Activated T-helper 1 cell treated with Interleukin-2 at 50 U/mL for 16 hours (primary cell): ENCODE measurements at places on chromosomes 1 and 21.

DNA sequence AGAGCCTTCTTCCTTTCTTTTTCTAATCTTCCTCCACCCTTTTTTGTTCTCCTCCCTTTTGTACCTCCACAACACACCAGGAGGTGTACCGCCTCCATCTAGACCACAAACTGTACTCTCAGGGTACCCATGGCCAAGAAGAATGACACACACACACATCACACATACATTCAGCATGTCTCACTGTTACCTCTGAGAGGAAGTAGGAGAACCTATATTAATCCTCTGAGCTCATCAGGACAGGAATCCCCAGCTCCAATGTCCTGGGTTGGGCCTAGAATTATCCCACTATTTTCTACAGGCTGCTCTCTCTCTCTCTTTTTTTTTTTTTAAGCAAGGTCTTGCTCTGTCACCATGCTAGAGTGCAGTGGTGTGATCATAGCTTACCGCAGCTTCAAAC lies 36.7 kb downstream of the ATP2B4 start:
- no peak for DNase-seq

DNA sequence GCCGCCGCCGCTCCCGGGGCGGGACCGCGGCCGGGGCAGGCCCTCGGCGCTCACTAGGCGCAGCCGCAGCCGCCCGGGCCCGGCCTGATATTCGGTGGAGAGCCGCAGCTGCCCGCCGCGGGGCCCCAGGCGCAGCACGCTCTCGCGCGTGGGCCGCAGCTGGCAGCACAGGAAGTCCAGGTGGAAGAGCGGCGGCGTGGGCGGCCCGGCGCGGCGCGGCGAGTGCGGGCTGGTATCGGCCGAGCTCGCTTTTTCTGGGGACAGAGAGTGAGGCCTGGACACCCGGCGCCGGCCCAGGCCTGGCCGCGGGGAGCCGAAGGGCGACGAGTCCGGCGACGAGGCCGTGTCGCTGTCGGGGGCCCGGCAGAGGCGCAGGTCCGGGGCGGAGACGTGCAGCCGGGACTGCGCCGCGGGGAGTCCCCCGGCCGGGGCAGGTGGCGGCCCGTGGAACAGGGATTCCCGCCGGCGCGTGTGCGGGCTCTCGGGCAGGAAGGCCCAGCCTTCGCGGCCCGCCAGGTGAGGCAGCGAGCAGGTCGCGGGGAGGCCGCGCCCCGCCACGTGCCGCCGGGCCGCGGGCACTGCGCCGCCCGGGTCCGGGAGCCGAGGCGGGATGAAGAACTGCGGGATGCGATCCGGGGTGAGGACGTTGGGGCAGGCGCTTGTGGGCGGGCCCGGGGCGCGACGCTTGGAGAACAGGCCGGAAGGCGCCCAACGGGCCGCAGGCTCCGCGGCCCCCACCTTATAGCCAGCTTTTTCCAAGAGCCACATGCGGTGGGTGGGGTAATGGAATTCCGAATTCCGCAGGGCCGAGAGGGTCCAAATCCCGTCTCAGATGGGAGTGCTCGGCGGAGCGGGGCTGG lies 1.2 kb downstream of the C2CD4D start:
- no peak for DNase-seq

GRCh38 chr1:3925256-3925655 lies 25.2 kb upstream of the C1orf174 start:
- DNase-seq: no peak

- no peak for DNase-seq
Observed at GRCh38 chr21:43923391-43923790, 58.4 kb downstream of the AGPAT3 start.

GRCh38 chr1:227429447-227430359 lies 111.4 kb upstream of the CDC42BPA start:
- DNase-seq: no peak

DNA sequence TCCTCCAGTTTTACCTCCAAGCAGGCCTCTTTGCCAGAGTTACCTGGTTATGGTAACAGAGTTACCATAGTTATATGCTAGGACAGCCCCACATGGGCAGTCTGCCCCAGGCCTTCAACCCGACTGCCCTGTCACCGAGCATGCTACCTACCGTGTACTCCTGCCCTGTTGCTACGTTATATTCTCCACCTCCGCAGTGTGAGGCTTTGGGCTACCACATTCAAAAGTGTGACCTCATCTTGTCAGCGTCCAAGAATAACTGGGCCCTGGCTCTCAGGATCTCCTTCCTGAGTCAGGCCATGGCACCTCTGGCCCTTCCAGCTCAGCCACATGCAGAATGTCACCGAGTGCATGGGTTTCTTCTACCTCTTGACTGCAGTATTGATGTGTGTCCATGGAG lies 8.9 kb downstream of the MAPKAPK2 start:
- no peak for DNase-seq

DNA sequence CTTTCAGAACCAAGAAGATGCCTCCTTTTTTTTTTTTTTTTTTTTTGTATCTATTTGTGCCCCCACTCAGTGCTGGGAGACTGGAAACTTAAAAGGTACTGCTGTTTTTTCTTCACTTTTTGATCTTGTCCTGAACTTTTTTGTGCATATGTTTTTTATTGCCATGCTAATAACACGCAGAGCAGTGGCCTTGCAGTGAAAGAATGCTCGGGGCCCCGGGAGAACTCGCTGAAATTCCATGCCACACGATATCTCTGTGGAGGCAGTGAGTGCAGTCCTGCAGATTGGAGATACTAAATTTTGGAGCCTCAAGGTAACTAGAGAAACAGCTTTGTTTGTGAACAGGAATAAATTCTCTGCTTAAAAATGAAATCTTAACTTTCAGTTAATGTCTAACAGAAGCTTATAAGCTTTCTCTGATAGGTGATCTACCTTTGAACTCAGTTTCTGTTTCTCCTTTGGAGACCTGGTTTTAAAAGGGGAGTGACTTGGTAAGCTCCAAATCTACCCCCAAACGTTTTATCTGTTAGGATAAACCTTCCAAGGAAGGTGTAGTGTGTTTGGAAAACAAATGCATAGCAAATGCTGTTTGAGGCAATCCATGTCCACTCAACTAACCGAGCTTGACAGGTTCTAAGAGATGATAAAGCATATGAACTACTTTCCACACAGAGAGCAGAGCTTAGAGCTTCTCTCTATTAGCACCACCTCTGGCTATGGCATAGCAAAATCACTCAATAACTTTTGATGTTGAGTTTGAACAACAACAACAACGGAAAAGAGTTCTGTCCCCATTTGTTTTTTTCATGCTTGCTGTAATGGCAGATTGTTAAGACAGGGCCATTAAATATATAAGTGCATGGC lies 113.7 kb upstream of the PLXNA2 start:
- DNase-seq: no peak

GRCh38 chr1:211812584-211812983 lies 18.0 kb downstream of the LPGAT1 start:
- DNase-seq: no peak

DNA sequence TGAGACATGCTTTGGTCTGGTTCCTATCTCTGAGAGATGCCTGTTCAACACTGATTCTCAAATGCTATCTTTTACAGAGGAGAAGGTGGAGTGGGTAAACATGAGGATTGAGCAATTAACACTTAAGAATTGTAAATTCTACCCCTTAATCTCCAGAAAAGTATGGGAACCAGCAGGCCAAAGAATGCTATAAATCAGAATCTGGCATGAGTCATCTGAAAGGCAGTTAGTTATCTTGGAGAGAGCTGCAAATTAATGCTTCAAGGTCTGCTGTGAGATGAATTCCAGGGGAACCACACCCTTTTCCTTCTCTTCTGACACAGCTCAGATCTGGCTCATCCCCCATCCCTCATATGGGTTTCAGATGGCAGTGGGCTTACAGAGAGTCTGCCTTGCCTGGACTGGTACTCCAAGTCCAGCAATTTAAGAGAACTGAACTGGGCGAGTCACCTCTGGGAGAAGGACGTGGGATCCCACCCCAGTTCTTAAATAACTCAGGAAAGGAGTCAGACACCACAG lies 5.2 kb downstream of the S100A10 start:
- no peak for DNase-seq

GRCh38 chr1:29062157-29062942 lies 61.4 kb downstream of the TMEM200B start:
- DNase-seq: no peak

DNA sequence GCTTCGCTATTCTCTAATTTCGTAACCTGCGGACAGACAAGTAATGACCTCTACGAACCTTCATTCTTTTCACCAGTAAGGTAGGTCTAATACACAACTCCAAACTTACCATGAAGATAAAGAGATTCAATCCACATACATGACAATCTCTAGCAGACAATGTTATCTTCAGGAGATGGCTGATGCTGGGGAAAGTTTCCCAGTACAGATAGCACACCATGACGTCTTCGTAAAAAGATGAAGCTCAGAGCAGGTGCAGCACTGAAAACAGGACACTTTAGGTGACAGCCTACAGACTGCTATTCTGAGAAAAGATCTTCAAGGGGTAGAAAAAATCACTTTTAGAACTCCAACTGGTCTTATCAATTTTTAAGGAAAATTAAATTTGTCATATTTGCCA lies 41.3 kb downstream of the ZNF281 start:
- DNase-seq: no peak
